ENCODE measurements at places on chromosomes 13 and 19.

GRCh38 chr19:45099467-45100191 is 6.7 kb downstream of the PPP1R37 start:
- DNase-seq, result peak; percentile 44

- no peak for DNase-seq
These were observed 29.1 kb downstream of the BRD4 start for GRCh38 chr19:15303105-15303780.

DNA sequence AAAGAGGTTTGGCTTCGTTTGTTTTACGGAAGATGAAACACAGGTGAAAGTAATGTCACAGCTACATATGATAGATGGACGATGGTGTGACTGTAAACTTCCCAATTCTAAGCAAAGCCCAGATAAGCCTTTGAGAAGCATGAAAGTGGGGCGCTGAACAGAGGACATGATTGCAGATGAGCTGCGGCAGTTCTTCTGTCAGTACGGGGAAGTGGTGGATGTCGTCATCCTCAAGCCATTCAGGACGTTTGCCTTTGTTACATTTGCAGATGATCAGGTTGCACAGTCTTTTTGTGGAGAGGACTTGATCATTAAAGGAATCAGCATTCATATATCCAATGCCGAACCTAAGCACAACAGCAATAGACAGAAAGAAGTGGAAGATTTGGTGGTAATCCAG is 111.5 kb upstream of the DIAPH3 start:
- DNase-seq, result no peak

GRCh38 chr19:48295458-48295857 is 25.6 kb downstream of the ZNF114 start:
- no peak for DNase-seq

DNA sequence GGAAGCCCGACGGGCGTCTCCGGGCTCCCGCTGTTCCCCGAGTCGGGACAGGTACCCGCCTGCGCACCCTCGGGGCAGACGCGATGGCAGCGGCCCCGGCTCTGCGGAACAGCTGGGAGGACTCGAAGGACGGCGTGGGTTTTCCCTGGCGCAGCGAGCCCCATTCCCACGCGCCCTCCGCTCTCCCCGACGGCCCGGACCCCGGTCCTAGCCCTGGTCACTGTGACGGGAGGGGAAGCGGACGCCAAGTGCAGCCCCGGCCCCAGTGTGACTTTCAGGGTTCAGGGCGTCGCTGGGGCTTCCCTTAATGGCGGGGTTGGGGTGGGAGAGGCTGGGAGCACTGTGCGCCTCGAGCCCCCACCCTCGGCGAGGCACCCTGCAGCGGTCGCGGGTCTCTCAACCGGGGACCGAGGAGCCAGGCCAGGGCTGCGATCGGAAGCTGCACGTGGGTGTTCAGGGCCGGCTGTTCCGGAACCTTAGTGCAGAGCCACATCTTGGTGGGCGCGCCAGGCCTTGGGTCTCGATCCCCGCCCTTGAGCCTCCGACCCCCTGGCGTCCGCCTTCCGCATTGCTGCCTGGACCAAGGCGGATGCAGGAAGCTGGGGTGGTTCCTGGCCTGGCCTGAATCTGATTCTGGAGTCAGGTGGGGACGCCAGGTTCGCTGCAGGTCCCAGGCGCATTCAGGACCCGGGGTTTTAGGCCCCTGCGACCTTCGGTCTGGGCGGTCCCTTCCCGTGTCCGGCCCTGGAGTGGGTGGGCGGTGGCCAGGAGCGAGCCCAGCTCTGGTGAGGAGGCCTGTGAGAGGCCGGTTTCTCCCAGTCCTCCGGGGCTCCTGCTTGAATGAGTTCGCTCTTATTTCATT is 3.5 kb downstream of the LGALS7B start:
- no peak for DNase-seq

DNA sequence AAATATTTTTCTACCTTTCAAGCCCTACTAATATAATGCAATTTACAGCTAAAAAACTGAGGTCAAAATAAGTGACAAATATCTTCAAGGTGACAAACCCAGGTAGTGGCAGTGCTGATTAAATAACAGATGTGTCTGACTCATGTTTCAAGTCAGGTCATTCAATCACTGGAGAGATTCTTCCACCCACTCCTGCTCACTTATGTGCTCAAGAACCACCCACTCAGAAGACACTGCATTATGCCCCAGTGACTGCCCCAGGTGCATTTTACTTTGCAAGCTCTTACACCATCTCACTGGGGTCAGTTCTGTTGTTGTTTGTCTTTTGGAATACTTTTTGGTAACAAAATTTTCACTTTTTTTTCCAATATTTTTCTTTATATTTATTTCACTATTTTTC is 2.2 kb downstream of the ZNF100 start:
- DNase-seq, result no peak

DNA sequence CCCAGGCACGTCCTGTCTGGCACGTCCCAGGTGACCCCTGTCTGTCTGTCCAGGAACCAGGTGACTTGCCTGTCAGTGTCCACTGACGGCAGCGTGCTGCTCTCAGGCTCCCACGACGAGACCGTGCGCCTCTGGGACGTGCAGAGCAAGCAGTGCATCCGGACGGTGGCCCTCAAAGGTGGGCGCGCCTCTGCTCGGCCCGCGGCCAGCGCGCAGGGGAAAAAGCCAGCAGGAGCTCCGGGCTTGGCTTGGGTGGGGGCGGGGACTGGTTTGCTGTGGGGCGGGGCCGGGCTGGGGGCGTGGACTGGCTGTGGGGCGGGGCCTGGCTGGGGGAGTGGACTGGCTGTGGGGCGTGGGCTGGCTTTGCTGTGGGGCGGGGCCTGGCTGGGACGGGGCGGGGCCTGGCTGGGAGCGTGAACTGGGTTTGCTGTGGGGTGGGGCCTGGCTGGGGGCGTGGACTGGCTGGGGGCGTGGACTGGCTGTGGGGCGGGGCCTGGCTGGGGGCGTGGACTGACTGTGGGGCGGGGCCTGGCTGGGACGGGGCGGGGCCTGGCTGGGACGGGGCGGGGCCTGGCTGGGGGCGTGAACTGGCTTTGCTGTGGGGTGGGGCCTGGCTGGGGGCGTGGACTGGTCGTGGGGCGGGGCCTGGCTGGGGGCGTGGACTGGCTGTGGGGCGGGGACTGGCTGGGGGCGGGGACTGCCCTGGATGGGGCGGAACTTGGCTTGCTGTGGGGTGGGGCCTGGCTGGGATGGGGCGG is 7.2 kb downstream of the WDR18 start:
- no peak for DNase-seq
